ENCODE measurements at places on chromosomes 13 and 19. TPM values are rescaled to one million over a fixed set of nuclear protein-coding genes. Genes with fewer than 3 reads are reported as not detected.

DNA sequence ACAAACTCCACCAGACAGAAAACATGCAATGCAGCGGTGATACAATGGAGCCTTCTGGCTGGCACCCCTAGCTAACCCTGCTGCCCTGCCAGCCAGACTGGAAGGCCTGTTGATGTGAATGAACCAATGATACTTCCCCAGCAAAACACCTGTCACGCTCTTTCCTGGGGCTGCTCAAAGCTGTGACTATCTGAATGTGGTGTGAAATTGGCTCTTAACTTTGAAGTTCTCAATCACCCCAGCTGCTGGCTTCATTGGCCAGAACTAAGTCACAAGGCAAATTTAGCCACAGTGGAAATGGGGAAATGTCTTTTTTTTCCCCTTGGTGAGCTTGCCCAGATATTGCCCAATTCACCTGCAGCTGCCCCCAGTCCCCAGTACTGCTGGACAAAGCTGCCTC lies 147.3 kb downstream of the SLC7A1 start:
- H3K27me3 ChIP-seq = peaks cover 13% of the 10 kb centered on the region
- DNase-seq = no peak
- H3K27ac ChIP-seq = no peak overlapping the region
- H3K4me1 ChIP-seq = no peaks in the 10 kb centered on the region

- no peak overlapping the region for H3K4me3 ChIP-seq
- H3K27me3 ChIP-seq = no peaks in the 10 kb centered on the region
- H3K36me3 ChIP-seq = no peaks in the 10 kb centered on the region
- H3K4me1 ChIP-seq = no peaks in the 10 kb centered on the region
- DNase-seq = no peak
- H3K27ac ChIP-seq = no peak overlapping the region
These were observed 114.4 kb downstream of the ZAR1L start for GRCh38 chr13:32200741-32201140.

- H3K4me1 ChIP-seq = peaks cover 8% of the 10 kb centered on the region
- DNase-seq = no peak
- no peak overlapping the region for H3K4me3 ChIP-seq
- no peaks in the 10 kb centered on the region for H3K36me3 ChIP-seq
- H3K27me3 ChIP-seq = peaks cover 44% of the 10 kb centered on the region
These were observed 80.2 kb downstream of the TEX26 start for GRCh38 chr13:31012655-31013024.

DNA sequence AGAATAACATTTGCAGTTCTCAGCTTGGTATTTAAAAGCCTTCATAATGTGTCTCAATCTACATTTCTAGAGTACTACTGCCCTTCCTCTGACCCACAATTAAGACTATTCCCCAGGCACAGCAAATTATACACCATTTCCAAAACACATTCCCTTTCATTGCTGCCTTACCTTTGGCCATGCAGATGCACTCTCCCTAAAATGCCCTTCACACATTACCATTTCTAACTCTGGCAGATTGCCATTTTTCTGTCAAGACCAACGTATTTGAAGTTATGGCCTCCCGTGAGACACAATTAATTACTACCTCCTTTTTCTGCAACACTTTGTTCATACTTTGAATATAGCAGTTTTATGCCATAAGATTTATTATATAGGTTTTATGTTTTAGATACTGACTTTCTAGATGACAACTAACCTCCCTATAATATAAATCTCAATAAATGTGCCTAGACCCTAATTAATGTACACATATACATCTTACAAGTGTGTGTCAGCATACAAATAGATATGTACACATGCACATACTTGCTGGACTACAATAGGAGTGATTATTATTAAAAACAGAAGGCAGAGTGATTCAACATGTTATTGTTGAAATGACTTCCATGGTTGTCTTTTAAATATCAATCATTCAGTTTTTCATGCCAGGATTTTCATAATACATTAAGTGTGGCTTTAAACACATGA lies 2902.5 kb downstream of the PCDH9 start:
- H3K4me1 ChIP-seq = no peaks in the 10 kb centered on the region
- H3K27me3 ChIP-seq = no peaks in the 10 kb centered on the region
- H3K27ac ChIP-seq = no peak overlapping the region
- no peak for DNase-seq
- H3K4me3 ChIP-seq = no peak overlapping the region
- no peaks in the 10 kb centered on the region for H3K36me3 ChIP-seq

DNA sequence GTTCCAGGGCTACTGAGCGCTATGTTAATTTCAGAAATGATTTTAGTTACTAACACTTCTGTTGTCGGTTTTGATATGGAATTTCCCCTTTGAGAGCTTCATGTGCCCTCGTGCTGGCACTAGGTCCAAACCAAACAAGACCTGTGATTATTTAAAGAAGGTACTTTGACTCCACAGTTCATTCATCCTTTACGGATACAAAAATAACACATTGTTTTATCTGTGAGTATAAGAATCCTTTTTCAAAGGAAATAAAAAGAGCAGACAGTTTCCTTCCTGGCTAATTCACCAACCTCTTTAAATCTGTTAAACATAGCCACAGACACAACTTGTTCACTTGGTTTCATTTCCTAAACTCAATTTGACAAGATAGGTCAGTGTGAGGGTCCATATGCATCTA lies 141.2 kb downstream of the FLT1 start:
- no peak overlapping the region for H3K27ac ChIP-seq
- H3K4me1 ChIP-seq = peaks cover 28% of the 10 kb centered on the region
- H3K4me3 ChIP-seq = no peak overlapping the region
- no peaks in the 10 kb centered on the region for H3K27me3 ChIP-seq
- H3K36me3 ChIP-seq = peaks cover 7% of the 10 kb centered on the region
- no peak for DNase-seq

- H3K4me1 ChIP-seq = peaks cover 4% of the 10 kb centered on the region
- H3K27ac ChIP-seq = no peak overlapping the region
- DNase-seq = no peak
- peaks cover 17% of the 10 kb centered on the region for H3K36me3 ChIP-seq
- peaks cover under 1% of the 10 kb centered on the region for H3K27me3 ChIP-seq
These were observed 10.8 kb downstream of the DIAPH3 start for GRCh38 chr13:60152904-60153303.

DNA sequence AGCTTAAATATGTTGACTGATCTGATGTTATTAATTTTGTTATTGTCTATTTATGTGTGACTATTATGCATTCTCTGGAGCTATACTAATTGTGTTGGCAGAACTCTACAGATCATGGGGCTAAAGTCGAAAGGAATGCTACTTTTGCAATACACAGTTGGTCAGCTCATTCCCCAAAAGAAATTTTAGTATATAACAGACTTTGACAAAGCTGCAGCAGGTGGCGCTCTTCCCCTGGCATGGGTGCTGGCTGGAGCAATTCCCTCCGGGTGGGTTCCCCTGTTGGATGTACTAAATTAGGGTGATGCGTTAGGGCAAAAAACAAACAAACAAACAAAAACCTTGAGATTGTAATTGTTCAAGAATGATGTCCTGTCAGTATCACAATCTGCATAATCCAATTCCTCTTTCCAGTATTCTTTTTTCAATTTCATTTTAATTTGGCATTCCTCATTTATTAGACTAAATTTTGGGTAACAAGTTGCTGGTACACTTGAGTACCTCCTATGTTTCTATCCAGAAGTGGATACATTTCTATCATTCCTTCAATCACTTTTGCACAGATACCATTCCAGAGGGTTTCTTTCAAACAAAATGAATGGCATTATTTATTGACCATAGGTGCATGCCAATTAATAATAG lies 322.8 kb upstream of the EDNRB start:
- no peak overlapping the region for H3K27ac ChIP-seq
- H3K4me3 ChIP-seq = no peak overlapping the region
- peaks cover 10% of the 10 kb centered on the region for H3K27me3 ChIP-seq
- no peaks in the 10 kb centered on the region for H3K4me1 ChIP-seq
- no peaks in the 10 kb centered on the region for H3K36me3 ChIP-seq

GRCh38 chr19:54694648-54695047 lies 29.6 kb upstream of the KIR3DL3 start:
- H3K36me3 ChIP-seq = no peaks in the 10 kb centered on the region
- H3K4me3 ChIP-seq = no peak overlapping the region
- H3K27me3 ChIP-seq = peaks cover 40% of the 10 kb centered on the region
- DNase-seq = no peak
- H3K4me1 ChIP-seq = no peaks in the 10 kb centered on the region

The SYDE1 gene
- 1.6 TPM for total RNA-seq

The PRTN3 gene
- total RNA-seq = not detected

The C19orf38 gene
- total RNA-seq = 1.8 TPM
